ENCODE measurements at places on chromosomes 1 and 21.
A peak's percentile ranks its signal among the peaks of the same experiment; 100 is the strongest.

- DNase-seq = no peak
Observed at GRCh38 chr1:159201642-159202041, 3.0 kb upstream of the ACKR1 start.

- no peak for DNase-seq
Observed at GRCh38 chr21:44395260-44395659, 41.8 kb downstream of the TRPM2 start.

- DNase-seq = no peak
Observed at GRCh38 chr1:222928212-222928611, 113.4 kb downstream of the DISP1 start.

DNA sequence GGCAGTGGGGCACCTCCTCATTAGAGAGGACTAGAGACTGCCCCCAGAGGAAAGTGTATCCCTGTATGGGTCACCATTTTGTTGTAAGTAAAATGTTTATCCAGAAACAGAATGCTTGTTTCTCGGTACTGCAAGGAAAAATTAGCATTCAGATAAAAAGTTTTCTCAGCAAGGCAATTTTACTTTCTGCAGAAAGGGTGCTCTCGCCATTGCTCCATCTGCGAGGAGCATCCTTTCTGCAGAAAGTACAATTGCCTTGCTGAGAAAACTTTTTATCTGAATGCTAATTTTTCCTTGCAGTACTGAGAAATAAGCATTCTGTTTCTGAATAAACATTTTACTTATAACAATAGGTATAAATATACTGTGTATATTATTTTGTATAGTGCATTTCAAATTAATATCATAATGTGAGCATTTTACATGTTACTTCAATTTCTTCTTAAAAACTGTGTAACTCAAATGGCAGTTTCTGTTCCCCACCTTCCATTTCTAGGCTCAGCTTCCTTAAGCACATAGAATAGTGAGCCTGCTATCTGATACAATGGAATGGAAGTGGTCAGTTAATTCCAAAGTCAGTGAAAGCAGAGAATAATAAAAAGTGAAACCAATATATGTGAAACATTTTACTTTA lies 76.5 kb upstream of the DESI2 start:
- no peak for DNase-seq

DNA sequence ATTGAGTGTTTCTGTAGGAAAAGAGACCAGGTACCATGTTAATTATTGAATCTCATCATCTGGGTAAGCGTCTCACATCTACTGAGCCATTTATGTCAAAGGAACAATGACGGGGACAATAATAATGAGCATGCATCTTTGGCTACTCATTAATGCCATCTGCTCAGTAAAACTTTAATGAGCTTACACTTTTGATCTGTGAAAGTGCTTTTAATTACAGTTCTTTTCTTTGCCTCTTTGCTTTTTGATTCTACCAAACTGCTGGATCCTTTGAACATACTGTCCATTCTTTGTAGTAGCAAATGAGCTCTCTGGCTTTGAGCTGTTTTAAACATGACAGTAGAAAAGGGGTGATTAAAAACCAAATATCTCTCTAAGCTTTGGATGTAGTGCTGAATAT lies 181.2 kb upstream of the IVNS1ABP start:
- DNase-seq = no peak

GRCh38 chr1:102758418-102758817 lies 349.9 kb downstream of the COL11A1 start:
- DNase-seq = no peak

GRCh38 chr1:100037927-100038659 lies 68.3 kb downstream of the SLC35A3 start:
- peak; percentile 88 for DNase-seq

GRCh38 chr1:100955322-100955721 lies 59.4 kb downstream of the SLC30A7 start:
- DNase-seq = no peak

DNA sequence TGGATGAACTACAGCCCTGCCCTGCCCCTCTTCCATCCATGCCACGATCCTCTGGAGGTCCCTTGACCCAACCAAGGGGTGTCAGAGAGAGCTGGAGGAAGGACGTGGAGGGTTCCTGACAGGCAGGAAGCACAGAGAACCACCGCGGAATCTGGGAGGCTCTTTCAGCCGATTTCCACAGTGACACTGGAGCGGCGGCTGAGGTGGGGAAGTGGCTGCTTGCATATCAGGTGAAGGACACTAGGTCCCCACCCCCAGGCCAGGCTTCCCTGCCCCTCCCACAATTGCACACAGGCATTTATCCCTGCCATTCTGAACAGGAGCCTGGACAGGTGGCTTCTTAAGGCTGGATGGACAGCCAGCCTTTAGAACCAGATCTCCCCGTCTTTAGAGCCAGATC lies 17.5 kb downstream of the LRRC71 start:
- DNase-seq = no peak

DNA sequence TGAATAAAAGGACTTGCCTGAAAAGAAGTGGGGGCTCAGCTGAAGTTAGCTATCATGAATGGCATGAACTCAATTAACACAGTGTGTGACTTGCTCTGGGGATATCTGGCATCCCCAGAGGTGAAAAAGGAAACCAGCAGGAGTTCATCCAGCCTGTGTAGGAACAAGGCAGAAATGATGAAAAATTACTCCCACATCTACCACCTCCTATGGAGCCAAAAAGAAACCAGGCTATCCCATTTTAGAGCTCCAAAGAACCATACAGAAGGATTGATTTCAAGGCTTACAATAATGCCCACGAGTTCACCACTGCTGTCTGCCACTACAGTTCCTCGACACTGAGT lies 25.3 kb downstream of the TP53BP2 start:
- DNase-seq = no peak

DNA sequence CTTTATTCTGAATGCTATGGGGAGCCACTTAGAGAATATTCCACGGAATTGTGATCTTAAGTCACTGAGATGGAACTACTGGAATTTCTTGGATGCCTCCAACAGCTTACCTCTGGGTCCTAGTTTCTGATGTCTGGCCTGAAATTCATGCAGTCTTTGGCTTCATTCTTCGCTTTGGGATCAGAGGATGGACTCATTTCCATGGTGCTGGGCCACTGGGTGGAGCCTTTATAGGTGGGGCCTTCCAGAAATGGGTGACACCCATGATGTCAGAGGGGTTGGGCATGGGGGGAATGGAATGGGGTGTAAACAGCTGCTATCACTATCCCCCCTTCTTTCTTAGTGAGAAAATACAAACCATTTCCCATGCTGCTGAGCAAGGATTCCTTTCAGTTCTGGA lies 73.7 kb upstream of the FGGY start:
- DNase-seq = no peak

- no peak for DNase-seq
Observed at GRCh38 chr1:162094723-162095122, 25.2 kb downstream of the NOS1AP start.

- peak; percentile 7 for DNase-seq
Observed at GRCh38 chr1:199684686-199685273, 342.7 kb upstream of the NR5A2 start.

All from naive thymus-derived CD4-positive, alpha-beta T cell (primary cell).